ENCODE measurements at places on chromosomes 7 and 10. TPM values are rescaled to one million over a fixed set of nuclear protein-coding genes. Genes with fewer than 3 reads are reported as not detected.
A peak's percentile ranks its signal among the peaks of the same experiment; 100 is the strongest.

The NRG3 gene
- total RNA-seq = 0.31 TPM

- no peak for DNase-seq
Measured at GRCh38 chr7:159032322-159032721, 112.3 kb downstream of the VIPR2 start.

DNA sequence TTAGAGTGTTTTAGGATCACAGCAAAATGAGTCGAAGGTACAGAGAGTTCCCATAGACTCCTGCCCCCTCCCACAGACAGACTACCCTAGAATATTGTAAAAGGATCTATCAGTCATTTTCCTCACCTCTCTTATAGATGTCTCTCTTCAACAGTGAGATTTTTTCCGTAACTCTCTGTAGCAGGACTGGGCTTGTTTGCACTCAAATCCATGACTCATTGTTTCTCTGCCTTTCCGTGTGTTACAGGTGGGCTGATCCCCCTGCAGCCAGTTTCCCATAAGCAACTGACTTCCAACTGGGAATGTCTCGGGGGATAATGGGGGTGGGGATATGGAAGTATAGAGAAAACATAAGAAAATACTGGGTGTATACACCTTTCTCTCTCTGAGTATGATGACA is 921.0 kb downstream of the GATA3 start:
- DNase-seq = no peak

DNA sequence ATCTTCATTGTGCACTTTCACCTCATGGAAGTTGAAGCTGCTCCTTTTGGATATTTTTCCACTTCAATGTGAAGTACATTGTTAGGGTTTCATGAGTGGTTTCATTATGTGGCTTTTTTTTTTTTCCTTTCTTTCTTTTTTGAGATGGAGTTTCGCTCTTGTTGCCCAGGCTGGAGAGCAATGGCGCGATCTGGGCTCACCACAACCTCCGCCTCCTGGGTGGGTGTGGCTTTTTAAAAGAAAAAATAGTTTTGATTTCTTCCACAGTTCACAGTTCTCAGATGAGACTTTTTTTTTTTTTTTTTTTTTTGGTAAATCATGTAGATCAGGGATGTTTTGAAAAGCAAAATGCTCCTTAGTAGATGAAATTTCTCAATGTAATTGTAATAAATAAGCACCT is 652.3 kb upstream of the ANKRD30A start:
- DNase-seq = no peak

The ELFN1 gene
- 4.3 TPM for total RNA-seq

GRCh38 chr10:101402711-101403110 is 48.7 kb downstream of the BTRC start:
- no peak for DNase-seq

DNA sequence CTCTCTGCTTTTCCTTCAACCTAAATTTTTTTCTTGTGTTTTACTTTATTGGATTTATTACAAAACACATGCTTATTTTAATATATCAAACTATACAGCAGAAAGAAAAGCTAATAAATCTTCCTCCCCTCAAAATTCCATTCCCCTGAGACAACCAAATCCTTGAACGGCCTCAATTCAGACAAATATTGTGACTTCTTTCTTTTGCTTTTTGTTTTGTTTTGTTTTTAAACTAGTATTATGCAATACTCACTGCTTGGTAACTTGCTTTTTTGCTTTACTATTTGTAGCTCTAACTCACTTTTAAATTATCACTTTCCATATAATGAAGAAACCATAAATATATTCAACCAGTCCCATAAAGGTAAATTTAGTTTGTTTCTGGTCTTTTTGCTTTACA is 59.4 kb upstream of the CDK1 start:
- no peak for DNase-seq

DNA sequence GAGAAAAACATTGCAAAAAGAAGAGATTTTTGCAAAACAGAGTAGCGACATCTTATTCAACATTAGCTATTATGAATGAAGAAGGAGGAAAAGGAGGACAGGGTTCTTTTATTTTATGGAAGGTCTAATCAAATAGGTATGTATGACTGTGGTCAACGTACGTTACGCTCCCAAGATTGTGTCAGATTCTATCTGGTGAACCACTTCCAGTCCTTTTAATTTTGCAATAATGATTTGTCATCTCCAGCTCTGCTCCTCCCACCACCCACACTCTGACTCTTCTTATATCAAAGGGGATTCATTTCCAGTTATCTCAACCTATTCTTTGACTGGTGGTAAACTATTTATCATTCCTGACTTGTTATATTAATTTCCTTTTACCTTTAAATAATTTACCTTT is 259.9 kb downstream of the CACNA2D1 start:
- no peak for DNase-seq

The ARL5B gene
- total RNA-seq = 40.6 TPM

GRCh38 chr7:5689118-5689517 is 92.3 kb downstream of the RNF216 start:
- no peak for DNase-seq

The JAKMIP3 gene
- 1.0 TPM for total RNA-seq

DNA sequence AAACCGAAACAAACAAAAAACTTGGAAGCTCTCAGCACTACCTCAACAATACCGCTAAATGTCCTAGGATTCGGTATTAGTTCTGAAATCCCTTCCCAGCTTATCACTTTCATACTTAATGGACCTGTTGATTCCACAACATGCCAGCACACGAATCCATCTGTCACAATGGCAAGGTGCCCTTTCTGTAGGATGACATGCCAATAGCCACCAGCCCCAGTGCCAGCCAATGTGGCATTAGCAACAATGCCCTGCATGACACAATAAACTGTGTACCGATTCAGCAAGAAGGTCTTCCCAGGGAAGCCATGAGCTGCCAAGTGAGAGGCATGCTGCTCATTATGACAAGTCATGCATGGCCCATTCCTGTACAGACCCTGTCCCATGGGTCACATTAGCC is 35.6 kb upstream of the CHCHD3 start:
- peak; percentile 65 for DNase-seq

DNA sequence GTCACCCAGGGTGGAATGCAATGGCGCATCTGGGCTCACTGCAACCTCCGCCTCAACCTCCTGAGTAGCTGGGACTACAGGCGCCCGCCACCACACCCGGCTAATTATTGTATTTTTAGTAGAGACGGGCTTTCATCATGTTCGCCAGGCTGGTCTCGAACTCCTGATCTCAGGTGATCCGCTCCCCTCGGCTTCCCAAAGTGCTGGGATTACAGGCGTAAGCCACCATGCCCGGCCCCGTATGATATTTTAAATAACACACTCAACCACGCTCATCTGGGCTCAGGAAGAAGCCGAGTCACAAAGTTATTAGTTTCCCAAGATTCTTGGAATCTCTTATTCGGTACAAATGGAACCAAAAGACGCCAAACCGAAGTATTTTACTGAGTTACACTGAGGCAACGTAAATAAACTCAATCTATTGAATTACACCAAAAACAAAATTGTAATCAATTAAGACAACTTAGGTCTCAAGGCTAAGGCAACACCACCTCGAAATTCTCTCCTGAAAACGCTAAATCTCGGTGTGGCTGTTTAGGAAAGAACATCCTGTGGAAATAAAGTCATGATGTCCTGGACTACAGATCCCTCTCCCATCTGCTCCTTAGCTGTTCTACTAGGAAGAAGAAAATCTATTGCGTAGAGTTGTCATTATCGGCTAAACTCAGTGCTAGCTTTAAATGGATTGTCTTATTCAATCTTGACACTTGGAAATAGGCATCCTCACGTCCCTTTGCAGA is 910 bp downstream of the ARHGAP19 start:
- DNase-seq = no peak

- peak; percentile 63 for DNase-seq
Measured at GRCh38 chr10:32957341-32958084, 517 bp downstream of the ITGB1 start.

DNA sequence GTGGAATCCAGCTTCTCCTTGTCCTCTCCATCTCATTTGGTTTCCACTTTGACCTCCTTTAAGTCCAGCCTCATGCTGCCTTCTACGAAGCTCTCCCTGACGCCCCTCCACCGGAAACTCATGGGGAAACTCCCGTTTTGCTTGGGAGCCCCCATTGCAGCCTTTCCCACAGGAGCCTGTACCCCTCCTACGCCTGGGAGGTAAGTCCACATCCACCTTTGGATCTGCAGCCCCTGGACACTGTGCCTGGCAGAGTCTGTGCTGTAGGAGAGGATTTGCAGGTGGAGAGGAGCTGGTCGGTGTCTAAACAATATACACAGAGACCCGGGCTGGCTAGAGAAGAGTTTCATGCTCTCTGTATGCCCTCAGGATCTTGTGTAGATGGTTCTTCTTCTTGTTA is 296.1 kb downstream of the GLRX3 start:
- no peak for DNase-seq

DNA sequence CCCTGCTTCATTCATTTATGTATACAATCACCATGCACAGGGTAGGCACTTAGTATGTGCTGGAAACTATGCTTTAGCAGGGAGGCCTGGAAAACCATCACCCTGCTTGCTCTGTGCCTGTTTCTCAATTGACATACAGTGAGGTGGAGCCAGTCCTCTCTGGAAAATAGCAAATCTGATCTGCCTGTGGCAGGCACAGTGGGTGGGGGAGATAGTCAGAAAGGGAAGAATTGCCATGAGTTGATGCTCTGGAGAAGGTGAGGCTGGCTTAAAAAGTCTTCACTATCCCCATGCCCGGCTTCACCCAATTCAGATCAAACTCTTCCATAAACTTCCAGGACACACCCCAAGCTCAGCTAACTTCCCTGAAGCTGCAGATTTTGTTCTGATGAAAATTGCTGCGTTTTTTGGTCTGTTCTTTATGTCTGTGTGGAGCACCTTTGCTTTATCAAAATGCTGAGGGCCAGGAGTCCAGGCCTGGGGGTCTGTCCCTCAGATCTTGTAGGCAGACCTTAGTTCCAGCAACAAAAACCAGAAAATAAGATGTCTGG is 84.8 kb downstream of the ANK3 start:
- no peak for DNase-seq

The GDF2 gene
- total RNA-seq = not detected

DNA sequence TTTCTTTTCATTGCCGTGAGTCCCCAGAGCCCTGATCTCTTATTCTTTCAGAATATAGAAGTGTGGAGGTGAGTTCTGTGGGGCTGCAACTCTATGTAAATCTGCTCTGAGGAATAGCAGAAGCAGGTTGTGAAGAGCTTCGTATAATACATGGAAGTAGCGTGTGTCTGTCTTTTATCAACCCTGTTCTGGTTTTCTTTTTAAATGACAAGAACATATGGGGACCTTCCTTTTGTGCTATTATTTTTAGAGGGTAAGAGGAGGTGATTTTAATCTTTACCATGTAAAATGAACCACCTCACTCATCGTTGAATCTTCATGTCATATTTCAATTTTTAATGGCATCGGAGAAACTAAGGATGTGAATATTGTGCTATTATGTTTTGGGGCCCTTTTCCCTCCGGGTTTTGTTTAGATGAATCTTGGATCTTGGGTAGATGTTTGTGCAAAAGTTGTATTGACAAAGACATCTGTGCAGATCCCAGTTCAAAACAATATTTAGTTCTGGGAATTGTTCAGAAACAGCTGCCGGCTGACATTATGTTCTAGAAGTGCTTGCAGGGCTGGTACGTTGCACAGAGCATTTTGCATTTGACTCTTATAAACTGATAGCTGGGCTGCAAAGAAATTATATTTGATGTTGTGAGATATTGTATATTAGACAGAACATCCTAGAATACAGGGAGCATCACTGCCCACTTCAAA is 46.7 kb downstream of the PLXDC2 start:
- DNase-seq = peak; percentile 83

- DNase-seq = peak; percentile 89
Measured at GRCh38 chr10:72248468-72249151, 25.1 kb upstream of the DDIT4 start.

DNA sequence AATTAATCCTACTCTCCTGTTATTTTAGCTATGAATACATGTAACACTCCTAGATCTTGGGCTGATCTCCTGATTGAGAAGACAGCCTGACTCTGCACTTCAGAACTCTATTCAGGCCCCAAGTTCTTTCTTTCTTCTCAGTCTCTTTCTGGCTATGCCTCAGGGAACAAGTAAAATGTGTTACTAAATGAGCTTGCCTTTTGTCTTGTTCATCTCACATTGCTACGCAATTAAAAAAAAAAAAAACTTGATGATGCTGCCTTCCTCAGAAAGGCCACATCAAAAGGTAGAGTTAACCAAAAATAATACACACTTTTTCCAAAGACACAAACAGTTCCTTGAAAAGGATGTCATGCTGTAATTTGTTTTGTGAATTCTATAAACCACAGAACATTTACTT is 258.1 kb downstream of the TWIST1 start:
- DNase-seq = no peak

DNA sequence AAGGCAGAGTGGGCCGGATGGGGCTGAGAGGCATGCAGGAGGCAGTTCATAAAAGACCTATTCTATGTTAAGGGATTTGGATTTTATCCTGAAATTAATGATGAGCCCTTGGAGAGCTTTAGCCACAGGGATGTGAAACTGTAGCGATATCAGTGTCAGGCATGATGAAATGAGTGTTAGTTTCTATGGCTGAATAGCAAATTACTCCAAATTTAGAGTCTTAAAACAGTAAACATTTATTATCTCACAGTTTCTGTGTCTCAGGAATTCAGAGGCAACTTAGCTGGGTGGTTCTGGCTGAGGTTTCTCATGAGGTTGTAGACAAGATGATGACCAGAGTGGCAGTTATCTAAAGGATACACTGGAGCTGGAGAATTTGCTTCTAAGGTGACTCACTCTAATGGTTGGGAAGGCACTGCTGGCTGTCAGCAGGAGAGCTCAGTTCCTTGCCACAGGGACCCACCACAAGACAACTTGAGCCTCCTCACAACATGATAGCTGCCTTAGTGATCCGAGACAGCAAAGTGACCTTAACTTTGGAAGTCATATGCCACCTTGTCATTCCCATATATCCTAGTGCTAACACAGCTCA is 36.7 kb upstream of the SFTPD start:
- DNase-seq = no peak

GRCh38 chr7:43114458-43114780 is 2.0 kb downstream of the HECW1 start:
- no peak for DNase-seq

GRCh38 chr10:118547282-118547681 is 48.2 kb downstream of the PRLHR start:
- no peak for DNase-seq

The SUN3 gene
- not detected for total RNA-seq
